Hepatocyte (in vitro differentiated cells): ENCODE measurements at places on chromosomes 3 and 15.

DNA sequence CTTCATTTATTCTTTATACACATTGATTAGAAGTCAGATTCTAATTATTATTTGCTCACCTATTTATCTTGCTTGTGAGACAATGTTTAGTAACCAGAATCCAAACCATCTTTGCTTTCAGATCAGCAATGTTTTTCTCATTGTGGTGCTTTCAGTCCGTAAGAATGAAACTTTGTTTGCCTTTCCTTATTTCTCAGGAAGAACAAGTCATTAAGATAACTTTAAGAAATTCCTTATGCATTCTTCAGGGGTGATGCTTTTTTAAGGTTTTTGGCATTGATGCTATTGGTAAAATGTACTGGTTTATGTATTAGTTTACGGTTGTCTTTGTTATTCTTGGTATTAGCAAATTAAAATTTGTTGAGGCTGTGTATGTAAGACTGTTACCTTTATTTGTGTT, 120.8 kb upstream of the POU1F1 start:
- no peak overlapping the region for H3K4me3 ChIP-seq
- H3K4me1 ChIP-seq, result no peaks in the 10 kb centered on the region
- no peak for DNase-seq
- H3K27me3 ChIP-seq, result no peaks in the 10 kb centered on the region
- H3K36me3 ChIP-seq, result no peaks in the 10 kb centered on the region
- H3K27ac ChIP-seq, result no peak overlapping the region

DNA sequence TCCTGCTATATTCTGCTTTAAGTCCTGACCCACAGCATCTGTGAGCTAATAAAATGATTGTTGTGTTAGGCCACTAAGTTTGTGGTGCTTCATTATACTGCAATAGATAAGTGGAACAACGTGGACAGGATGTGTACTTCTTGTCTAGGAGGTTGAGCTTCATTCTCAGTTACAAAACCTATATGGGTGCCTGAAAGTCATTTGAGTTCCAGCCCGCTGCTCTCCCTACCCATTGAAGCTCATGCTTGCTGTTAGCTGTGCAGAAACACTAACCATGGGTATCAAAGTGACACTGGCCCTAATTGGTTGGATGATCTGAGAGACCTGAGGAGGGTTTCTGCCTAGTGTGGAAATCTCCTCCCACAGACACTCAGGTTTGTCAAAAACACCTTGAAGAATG, 357.2 kb downstream of the PDCD6IP start:
- no peaks in the 10 kb centered on the region for H3K27me3 ChIP-seq
- no peak for DNase-seq
- H3K27ac ChIP-seq, result no peak overlapping the region
- no peaks in the 10 kb centered on the region for H3K36me3 ChIP-seq

- no peak overlapping the region for H3K4me3 ChIP-seq
- no peak for DNase-seq
- no peaks in the 10 kb centered on the region for H3K4me1 ChIP-seq
- no peaks in the 10 kb centered on the region for H3K27me3 ChIP-seq
These were observed 28.5 kb downstream of the CALML4 start for GRCh38 chr15:68176601-68177000.

GRCh38 chr3:184658223-184658928, 53.5 kb downstream of the MAGEF1 start:
- H3K27ac ChIP-seq, result no peak overlapping the region
- no peaks in the 10 kb centered on the region for H3K36me3 ChIP-seq
- no peak overlapping the region for H3K4me3 ChIP-seq
- H3K4me1 ChIP-seq, result peaks cover 16% of the 10 kb centered on the region

DNA sequence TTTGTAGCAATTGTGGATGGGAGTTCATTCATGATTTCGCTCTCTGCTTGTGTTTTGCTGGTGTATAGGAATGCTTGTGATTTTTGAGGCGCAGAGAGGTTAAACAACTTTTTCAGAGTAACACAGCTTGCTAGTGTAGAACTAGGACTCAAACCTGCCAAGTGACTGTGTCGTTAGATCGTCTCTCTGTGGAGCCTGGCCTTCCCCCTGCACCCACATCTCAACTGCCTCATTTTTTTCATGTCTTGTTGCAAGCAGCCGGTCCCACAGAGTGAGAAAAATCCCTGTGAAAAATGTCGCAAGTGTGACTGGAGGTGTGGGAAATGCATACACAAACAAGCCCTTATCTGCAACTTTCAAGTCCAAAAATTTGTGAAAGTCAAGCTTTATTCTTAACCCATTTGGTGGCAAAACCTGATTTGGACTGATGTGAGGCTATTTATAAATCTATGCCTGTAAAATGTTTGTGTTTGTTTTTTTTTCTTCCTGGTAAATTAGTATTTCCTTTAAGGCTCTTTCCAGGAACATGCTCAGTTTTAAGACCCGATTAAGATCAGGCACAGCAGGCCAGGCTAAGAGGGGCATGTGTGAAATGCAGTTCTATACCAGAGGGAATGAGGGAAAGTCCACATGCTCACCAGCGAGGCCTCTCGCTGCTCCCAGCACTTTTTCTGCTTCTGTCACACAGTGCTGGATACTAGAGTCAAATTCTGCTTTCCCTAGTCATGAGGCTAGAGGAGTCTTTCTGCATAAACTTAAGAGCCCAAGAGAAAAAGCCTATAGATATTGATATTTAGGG, 25.8 kb downstream of the ST6GAL1 start:
- no peak for DNase-seq
- no peak overlapping the region for H3K4me3 ChIP-seq
- peaks cover 4% of the 10 kb centered on the region for H3K4me1 ChIP-seq
- no peaks in the 10 kb centered on the region for H3K36me3 ChIP-seq
- no peaks in the 10 kb centered on the region for H3K27me3 ChIP-seq
